Right hindlimb (tissue), 1 donor: ENCODE measurements at places on chromosomes 2 and 18.
A peak's percentile ranks its signal among the peaks of the same experiment; 100 is the strongest.

- DNase-seq: peak; percentile 75
These were observed 103.7 kb upstream of the TAF1B start for GRCh38 chr2:9739531-9739964.

GRCh38 chr2:143026411-143027054, 102.7 kb upstream of the ARHGAP15 start:
- DNase-seq: peak; percentile 27

GRCh38 chr2:174632841-174633622, 35.4 kb upstream of the WIPF1 start:
- no peak for DNase-seq

DNA sequence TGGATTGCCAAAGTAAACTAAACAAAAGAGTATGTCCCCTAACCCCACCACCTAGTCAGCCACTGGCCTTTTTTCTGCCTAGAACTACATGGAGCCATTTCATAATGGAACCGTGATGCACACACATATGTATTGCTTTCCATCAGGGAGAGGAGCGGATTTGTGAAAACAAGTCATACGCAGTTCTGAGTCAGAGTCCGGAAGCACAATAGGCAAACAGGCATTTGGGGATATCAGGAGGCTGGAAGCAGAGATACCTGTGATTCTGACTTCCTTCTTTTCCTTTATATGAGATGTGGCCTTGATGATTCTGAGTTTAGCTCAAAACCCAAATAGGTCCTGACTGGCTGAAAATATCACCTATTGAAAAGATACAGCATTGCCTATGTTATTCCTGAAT, 93.5 kb downstream of the TMEM163 start:
- DNase-seq: no peak

DNA sequence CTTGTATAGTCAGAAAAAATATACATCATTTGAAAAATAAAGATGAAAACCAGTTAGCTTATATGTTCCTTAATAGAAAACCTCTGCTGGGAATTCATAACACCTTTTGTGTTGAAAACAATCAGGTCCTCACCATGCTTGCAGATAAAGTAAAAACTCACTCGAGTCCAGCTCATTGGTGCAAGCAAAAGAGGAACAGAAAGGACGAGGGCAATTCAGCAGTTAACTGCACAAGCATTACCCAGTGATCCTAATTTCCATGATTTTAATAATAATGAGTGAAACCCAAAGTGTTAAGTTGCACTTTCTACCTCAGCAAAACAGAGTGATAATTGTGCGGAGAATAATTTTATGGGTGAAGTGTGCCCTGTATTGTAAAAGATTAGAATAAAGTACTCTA, 839.9 kb downstream of the BCL11A start:
- DNase-seq: no peak

DNA sequence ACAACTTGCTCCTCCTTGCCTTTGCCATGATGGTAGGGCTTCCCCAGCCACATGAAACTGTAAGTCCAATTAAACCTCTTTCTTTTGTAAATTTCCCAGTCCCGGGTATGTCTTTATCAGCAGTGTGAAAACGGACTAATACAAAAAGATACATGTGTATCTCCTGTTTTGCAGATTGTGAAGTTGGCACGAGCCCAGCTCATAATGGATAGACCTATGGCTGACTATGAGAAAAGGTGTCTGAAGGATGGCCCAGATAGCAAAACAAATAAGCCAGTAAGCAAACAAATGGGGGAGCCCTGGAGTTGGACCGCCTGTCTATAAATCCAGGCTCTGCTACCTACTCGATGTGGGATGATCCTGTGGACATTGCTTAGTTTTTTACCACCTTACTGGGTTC, 15.5 kb upstream of the PRKCE start:
- no peak for DNase-seq

DNA sequence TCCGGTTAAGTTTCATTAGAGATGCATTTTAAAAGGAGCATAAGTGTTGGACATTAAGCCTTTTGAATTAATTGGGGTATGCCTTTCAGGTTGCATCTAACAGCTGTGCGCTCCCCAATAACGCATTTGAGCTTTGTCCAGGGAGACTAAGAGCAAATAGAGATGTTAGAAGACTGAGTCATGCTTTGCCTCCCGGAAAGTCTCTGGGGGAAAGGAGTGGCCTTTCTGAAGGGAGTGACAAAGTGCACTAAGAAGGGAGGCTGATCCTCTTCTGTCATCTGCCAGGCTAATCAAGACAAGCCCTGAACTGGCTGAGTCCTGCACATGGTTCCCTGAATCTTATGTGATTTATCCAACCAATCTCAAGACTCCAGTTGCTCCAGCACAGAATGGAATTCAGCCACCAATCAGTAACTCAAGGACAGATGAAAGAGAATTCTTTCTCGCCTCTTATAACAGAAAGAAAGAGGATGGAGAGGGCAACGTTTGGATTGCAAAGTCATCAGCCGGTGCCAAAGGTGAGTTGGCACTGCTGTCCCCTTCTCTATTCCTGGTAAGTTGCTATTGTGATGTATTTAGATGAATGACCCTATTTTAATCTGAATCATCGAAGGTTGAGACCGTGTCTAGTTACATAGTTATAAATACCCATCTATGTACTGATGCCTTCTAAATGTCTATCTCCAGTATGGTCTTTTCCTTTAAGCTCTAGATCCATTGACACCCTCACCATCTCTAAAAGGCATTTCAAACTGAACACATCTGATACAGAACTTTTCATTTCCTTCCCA, 12.1 kb downstream of the TTL start:
- no peak for DNase-seq

DNA sequence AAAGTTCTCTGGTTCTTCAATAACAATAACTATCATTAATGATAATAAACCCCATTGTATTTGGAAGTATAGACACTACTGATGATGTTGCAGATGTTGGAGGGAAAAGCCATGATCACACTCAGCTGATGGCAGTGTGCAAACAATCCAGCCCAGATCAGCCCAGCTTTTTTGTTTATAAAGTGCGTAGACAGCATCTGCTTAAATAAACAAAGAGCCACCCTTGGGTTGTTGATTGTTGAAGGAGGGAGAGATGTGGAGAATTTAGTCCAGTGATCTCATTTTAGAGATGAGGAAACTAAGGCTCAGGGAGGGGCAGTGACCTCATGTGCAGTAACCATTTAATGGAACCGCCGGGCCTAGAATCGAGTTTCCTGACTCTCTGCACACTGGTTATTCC, 56.0 kb upstream of the MEX3C start:
- DNase-seq: no peak

GRCh38 chr2:104853534-104854497, at the start of gene POU3F3:
Gene POU3F3 (plus strand): TSS chr2:104854115. CDS start chr2:104855511, 1,396 bp downstream.
- DNase-seq: peak; percentile 91

DNA sequence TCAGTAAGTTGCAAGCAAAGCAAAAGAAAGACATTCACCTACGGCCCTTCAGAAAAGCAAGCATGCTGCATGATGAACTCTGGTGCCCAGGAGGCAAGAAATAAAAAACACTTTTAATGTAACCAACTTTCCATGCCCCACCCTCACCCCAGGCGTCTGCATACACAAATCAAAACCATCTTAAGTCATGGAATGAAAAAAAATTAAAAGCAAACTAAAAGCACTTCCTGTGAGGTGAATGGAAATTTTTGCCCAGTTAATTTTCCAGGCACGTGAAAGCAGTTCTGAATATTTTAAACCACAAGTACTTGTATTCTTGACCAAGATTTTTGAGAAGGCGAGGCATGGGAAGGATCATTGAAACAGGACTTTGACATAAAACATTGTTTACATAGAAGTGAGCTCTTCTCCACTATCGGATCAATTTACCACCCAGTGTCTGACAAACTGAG, 2.5 kb upstream of the ICOS start:
- no peak for DNase-seq

GRCh38 chr2:46686811-46687210, 207.4 kb downstream of the TMEM247 start:
- no peak for DNase-seq

DNA sequence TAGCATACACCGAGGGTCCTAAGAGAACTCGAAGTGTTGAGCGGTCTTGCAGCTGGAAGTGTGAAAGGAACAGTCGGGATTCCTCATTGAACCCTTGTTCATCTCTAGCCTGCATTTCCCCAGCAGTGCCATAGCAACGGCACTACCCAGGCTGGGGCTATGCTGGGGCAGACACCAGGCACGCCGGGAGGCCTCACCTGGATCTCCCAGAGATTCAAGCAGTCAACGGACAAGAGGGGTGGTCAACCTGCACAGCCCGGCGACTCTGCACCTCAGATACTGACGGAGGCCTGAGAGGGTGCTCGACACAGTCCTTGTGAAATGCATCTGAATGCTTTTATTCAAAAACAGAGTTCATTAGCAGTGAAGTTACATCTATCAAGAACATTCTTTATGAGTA, 604.2 kb downstream of the GALR1 start:
- DNase-seq: no peak

DNA sequence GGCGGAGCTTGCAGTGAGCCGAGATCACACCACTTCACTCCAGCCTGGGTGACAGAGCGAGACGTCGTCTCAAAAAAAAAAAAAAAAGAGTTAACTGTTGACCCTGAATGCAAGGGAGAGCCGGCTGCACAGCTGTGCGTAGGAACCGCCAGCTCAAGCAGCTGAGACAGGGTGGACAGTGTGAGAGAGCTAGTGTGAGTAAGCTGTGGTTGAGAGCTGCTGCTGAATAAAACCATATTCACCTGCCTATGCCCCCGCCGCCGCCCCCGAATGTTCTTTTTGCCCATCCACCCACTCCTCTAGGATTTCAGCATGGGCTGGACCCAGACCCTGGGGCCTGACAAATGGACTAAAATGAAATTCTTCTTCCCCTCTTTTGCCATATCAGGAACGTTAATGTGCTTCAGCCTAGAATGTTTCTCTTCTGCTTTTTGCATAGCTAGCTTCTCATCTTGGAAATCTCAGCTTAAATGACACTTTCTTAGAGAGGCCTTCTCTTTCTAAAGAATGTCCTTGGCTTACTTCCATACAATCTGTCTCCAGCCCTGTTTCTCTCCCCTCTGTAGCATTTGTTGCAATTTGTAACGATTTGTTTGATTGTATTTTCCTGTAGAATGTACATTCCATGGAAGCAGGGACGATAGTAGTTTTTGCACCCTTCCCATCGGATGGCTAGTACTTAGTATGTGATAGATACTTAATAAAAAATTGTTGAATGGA, 142.7 kb downstream of the KLHL14 start:
- peak; percentile 35 for DNase-seq

DNA sequence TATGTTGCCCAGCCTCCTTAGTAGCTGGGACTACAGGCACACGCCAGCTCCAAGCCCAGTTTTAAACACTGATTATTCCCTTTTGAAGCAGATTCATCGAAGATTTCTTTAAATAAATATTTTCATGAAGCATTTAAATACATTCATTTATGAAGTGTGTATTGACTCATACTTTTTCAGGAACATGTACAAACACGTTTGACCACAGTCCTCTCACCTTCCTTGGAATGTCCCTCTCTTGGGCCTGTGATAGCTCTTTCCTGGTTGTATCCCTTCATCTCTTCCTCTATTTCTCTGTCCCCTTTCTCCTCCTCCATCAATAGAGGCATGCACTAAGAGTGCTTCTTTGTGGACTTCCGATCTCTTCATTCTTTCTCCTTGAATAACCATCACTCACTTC, 2.5 kb downstream of the PSTPIP2 start:
- DNase-seq: no peak

GRCh38 chr18:73942081-73942625, 205.5 kb downstream of the FBXO15 start:
- no peak for DNase-seq
